ENCODE measurements at places on chromosomes 11 and 22.

DNA sequence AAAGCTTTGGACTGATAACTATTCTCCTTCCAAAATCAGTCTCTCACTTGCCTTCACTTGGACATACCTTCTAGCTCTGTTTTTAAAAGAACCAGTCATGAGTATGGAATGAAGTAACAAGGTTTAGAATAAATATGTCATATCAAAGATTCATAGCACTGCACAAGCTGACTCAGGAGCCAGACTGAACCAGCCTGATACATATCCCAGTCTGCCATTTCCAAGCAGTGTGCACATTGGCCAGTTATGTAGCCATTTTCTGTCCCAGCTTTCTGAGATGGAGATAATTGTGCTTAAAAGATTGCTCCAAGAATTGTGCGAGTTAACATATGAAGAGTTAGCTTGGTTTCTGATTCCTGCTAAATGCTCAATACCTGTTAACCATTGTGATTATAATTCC is 311.3 kb downstream of the C11orf87 start:
- DNase-seq, result no peak

DNA sequence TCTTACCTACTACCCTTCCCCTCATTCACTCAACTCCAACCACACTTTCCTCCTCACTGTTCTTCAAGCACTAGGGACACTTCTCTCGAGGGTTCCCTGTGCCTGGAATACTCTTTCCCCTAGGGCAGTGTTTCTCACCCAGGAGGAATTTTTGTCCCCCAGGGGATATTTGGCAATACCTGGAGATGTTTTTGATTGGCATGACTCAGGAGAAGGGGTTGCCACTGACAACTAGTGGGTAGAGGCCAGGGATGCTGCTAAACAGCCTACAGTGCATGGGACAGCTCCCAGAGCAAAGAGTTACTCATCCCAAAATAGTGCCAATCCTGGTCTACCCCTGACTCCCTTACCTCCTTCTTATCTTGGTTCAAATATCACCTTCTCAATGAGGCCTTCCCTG is 40.0 kb downstream of the BTG4 start:
- DNase-seq, result no peak

- DNase-seq, result no peak
These were observed 14.0 kb downstream of the GRAMD1B start for GRCh38 chr11:123443851-123444623.

- DNase-seq, result no peak
These were observed 794 bp upstream of the FXYD6 start for GRCh38 chr11:117877120-117877784.

DNA sequence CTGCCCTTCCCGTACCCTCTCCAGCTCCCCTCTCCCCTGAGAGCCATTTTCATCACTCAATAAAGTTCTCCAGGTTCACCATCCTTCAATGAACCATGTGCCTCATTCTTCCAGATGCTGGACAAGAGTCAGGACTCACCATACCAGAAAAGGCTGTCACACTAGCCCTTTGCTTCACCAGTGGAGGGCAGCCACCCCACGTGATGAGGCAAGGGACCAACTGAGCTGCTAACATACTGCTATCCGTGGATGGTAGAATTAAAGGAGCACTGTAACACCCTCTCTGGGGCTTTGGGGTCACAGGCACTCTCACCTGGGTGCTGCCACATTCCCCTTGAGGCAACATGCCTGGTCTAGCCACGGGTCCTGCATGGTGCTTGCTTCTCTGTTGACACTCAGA is 13.1 kb upstream of the OR5I1 start:
- no peak for DNase-seq

GRCh38 chr22:23760056-23760455 is 2.7 kb upstream of the C22orf15 start:
- DNase-seq, result no peak

- no peak for DNase-seq
These were observed 48.2 kb downstream of the ST3GAL4 start for GRCh38 chr11:126403658-126404057.

- DNase-seq, result no peak
These were observed 541.9 kb upstream of the CADM1 start for GRCh38 chr11:116046127-116046526.
